ENCODE measurements at places on chromosomes 4 and X.

DNA sequence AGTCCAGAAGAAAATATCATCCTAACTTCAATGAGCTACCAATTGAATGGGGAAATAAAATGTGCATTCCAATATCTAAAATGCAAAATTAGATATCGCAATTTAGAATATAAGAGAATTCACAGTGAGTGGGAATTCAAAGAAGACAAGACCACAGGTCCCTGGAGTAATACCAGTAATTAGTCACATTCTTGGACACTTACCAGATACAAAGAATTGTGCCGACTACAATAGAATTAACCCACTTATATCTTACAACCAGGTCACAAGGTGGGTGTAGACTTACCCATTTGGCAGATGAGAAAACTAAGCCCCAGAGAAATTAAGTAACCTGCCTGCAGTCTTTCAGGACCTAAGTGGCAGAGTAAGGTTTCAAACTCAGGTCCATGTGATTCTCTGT, 84.3 kb upstream of the C1QTNF7 start:
- no peak for DNase-seq

DNA sequence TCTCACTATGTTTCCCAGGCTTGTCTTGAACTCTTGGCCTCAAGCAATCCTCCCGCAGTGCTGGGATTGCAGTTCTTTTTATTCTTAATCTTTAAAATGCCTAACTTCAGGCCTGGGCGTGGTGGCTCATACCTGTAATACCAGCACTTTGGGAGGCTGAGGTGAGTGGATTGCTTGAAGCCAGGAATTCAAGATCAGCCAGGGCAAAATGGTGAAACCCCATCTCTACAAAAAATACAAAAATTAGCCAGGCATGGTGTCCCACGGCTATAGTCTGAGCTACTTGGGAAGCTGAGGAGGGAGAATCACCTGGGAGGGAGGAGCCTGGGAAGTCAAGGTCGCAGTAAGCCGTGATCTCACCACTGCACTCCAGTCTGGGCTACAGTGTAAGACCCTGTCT, 45.9 kb downstream of the PLS3 start:
- no peak for DNase-seq

GRCh38 chr4:1690698-1691097, 6.6 kb upstream of the FAM53A start:
- DNase-seq = no peak

- no peak for DNase-seq
Measured at GRCh38 chr4:70581980-70582379, 10.1 kb upstream of the AMBN start.

- no peak for DNase-seq
Measured at GRCh38 chr4:39812500-39812899, 114.6 kb downstream of the UBE2K start.

- DNase-seq = no peak
Measured at GRCh38 chr4:122906859-122907305, 15.5 kb downstream of the NUDT6 start.

DNA sequence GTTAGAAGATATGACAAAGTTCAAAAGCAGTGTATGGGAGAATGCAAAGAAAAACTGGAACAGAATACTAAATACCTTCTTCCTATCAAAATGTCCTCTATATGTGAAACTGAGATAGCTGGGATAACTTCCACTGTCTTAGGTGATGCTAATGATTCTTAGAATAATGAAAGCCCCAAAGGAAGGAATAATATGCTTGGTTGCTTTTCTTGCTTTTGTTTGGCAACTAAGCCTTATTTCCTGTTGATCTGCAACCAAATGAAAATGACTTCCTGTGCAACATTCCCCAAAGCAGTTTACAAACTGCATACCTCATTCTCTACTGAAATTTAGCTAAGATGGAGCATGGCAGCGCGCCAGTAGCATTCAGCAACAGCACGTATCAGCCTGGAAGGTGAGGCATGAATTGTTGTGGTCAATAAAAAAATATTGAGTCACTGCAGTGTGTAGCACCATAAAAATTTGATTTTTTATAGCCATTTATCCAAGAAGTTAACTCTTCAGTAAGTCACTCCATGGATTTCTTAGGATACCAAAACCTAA, 18.7 kb downstream of the NDNF start:
- DNase-seq = no peak

GRCh38 chrX:9327747-9328145, 137.1 kb upstream of the TBL1X start:
- DNase-seq = no peak

- no peak for DNase-seq
Measured at GRCh38 chrX:131288738-131289511, at the start of gene IGSF1. TSS of gene IGSF1 (minus strand) at chrX:131289306. CDS start at chrX:131286674, 2,632 bp downstream.

- no peak for DNase-seq
Measured at GRCh38 chrX:111071542-111072277, 24.3 kb upstream of the PAK3 start.

- no peak for DNase-seq
Measured at GRCh38 chrX:47749185-47749967, 87.3 kb upstream of the ZNF81 start.

DNA sequence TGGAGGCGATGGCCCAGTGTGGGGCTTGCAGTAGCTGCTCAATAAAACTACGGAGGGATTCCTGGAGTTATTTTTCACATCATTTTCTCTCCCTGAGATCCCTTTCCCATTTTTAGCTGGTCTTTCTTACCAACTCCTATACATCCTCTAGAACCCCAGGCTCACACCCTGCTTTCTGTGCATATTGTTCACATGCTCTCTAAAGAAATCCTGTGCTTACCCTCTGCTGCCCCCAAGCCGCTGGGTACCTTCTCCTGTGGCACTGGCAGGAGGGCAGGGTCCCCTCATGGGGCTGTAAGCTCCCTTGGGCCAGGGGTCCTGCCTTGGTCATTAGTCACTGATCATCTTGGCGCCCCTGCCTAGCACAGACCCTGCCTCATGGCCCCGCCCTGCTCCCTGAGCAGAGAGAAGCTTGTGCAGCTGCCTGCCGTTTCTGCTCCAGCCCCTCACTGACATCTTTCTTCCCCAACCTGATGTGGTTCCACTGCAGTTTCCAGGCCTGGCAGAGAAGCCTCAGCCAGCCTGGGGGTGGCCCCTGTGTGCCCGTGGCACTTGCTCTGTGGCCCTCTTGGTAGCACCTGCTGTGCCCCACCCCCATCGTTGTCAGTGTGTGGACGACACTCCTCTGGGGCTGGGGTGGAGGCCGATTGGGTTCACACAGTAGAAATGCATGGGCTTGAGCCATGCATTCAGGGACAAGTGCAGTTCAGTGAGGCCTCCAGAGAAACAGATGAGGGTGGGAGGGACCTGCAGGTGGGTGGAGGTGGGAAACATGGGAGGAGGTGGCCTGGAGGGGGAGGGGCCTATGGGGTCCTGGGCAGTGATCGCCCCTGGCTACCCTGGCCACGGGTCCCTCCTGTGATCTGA, 69.5 kb downstream of the WFS1 start:
- no peak for DNase-seq

GRCh38 chr4:146112389-146112788, 63.1 kb upstream of the LSM6 start:
- no peak for DNase-seq

DNA sequence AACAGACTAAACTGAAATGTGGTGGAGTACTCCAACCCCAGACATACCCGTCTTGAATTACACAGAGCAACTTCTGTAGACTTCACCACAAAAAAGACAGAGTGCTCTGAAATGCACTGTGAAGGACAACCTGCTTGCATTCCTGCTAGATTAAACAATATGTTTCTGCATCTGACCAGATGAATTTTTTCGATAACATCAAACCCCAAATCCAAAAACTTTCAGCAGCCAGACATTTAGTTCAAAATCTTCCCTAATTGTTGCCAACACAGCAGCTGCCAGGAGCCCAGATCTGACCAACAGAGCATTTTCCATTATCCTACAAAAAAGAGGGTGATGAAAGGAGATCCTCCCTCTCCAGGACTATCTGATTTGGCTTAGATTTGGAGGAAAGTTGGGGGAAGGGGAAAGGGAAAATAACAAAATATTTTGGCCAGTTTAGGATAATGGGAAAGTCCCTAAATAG, 356.5 kb downstream of the PDGFC start:
- DNase-seq = no peak

- no peak for DNase-seq
Measured at GRCh38 chr4:5478169-5478568, 230.2 kb downstream of the EVC2 start.

DNA sequence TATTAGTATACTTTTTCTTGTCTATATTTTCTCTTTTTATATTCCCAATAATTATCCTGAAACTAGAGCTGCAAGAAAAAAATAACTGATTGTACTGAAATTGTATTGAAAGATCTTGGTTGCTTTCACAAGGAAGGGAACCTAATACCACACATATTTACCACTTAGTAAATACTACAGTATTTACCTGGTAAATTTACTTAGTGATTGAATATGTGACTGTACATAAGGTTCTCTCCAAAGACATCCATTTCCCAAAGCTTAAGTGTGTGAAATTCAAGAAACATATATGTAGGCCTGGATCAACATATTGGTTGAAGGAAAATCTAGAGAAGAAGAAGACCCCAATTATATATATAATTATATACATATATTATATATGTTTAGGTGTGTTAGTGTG, 1272.7 kb downstream of the C4orf33 start:
- DNase-seq = no peak

- DNase-seq = no peak
Measured at GRCh38 chr4:104451573-104451972, 43.1 kb downstream of the CXXC4 start.

DNA sequence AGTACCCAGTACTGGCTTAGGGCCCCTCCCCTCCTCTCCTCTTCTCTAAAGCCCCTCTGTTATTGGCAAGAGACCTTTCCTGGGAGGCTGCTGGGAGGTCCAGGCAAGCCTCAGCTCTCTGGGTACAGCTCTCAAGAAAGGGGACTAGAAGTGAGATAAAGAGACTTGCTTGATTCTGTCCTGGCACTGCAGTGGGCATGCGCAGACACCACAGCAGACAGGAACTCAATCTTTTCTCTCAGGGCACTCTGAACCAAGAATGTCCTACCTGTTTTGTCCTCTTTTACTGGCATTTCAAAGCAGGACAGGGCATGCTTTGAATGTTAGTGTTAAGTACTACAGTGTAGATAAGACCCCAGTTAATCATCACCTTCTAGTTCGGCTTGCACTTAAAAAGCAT, 74.9 kb downstream of the NYX start:
- DNase-seq = no peak

DNA sequence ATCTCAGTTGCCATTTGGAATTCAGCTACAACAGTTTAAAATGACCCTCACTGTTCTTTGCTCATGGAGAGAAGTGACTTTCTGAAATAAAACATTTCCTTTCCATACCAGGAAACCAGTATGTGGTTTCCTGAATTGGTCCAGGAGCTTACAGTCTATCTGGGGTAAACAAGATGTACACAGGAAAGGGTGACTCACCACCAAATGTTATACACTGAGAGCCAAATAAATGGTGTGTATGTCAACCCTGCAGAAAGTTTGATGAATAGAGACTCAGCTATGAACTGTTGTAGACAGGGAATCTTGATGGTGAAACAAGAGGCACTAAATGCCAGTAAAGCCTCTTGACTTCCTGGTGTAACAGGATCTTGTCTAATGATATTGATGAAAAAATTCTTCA, 100.4 kb downstream of the HS6ST2 start:
- DNase-seq = no peak

GRCh38 chrX:250965-251364, 30.2 kb upstream of the PLCXD1 start:
- no peak for DNase-seq

- no peak for DNase-seq
Measured at GRCh38 chr4:127352220-127353113, 280.3 kb upstream of the INTU start.

- DNase-seq = peak; percentile 21
Measured at GRCh38 chr4:70734168-70734954, 12.6 kb downstream of the RUFY3 start.

- no peak for DNase-seq
Measured at GRCh38 chr4:140297221-140297570, 76.2 kb upstream of the SCOC start.

GRCh38 chr4:34721835-34722234, 1522.5 kb downstream of the ARAP2 start:
- no peak for DNase-seq

DNA sequence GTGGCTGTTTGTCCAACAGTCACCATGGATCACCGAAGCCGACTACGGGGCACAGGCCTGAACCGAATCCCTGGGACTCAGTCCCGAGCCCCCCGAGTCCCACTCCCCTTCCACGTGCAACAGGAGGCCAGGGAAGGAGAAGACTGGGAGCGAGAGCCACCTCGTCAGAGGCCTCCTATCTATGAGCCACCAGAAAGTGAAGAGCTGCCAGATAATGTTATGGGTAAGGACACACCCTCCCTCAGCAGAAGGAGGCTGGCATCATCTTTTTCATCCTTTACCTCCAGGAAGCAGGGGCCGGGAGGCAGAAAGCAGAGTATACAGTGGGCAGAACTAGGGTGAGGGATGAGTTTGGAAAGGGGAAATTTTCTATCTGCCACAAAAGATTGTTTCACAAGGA, 2.8 kb upstream of the PRDX4 start:
- DNase-seq = no peak

- no peak for DNase-seq
Measured at GRCh38 chrX:38578167-38578566, 16.8 kb downstream of the TSPAN7 start.

- no peak for DNase-seq
Measured at GRCh38 chrX:31224381-31225012, 152.7 kb upstream of the FTHL17 start.

GRCh38 chrX:82092307-82092706, 890.4 kb downstream of the SH3BGRL start:
- DNase-seq = no peak

- DNase-seq = no peak
Measured at GRCh38 chr4:183300655-183301054, 19.4 kb downstream of the CLDN22 start.

DNA sequence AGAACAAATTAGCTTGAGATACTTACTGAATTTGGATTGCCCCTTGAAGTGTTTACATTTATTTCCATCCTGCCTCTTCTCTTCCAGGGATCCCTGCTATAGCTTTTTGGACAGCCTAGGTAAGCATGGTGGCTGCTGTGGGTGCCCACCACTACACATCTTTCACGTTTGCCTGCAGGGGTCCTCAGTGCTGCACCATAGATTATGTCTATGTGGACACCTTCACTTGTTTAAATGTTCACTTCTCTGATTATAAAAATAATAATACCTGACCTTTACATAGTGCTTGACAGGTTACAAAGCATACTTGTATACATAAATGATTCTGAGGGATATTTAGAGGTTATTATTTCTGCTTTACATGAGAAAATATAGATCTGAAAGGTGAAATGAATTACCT, 67.9 kb upstream of the SLC4A4 start:
- DNase-seq = no peak

- no peak for DNase-seq
Measured at GRCh38 chr4:54066718-54067129, 2.3 kb upstream of the CHIC2 start.

DNA sequence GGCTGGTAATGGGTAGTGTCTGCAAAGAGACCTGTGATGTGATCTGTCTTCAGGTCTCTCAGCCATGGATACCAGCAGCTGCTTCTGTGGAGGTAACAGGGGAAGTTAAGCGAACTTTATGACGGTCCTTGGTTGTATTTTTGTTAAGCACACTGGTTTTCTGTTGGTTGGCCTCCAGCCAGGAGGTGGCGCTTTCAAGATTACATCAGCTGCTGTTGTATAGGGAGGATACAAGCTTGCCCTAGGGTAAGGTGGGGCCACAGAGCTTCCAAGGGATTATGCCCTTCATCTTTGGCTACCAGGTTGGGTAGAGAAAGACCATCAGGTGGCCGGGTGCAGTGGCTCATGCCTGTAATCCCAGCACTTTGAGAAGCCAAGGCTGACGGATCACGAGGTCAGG, 834.2 kb upstream of the GALNTL6 start:
- DNase-seq = no peak

GRCh38 chrX:9148615-9149399, 114.9 kb upstream of the FAM9B start:
- no peak for DNase-seq

GRCh38 chr4:167934216-167934615, 158.1 kb upstream of the ANXA10 start:
- DNase-seq = no peak
